ENCODE measurements at places on chromosomes 16 and 17.

DNA sequence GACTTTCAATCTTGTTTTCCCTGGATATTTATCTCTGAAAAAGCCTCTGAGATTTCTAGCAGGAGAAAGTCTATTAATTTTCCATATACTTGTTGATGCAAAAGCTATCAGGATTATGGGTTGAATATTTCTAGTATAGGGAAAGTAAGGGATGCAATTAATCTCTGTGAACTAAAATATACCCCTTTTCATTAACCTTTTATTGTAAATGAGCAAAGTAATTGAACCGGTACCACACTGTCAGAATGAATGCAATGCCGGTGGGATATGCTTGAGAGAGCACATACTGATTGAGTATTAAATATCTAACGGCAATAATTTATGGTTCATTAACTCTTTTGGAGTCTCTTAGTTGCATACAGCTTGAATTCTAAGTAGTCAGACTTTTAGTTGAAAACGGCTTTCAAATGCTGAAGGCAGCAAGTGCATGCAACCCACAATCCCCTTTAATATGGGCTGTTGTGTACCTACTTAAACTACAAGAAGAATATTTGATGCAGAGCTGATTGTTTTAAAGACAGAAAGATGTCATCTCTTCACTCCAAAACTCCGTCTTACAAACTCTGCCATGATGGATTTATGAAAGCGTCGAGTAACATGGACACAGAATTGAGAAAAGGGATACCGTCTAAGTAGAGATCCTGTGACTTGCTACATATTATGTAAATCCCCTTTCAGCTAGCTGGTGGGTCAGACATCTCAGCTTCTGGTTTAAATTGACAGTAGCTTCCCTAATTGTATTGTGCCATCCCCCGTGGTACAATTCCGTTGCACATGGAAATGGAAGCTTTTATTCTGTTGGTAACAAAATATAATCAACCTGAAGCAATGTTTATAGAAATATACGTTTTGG is 141.3 kb upstream of the CDH8 start:
- no peak for ATAC-seq

DNA sequence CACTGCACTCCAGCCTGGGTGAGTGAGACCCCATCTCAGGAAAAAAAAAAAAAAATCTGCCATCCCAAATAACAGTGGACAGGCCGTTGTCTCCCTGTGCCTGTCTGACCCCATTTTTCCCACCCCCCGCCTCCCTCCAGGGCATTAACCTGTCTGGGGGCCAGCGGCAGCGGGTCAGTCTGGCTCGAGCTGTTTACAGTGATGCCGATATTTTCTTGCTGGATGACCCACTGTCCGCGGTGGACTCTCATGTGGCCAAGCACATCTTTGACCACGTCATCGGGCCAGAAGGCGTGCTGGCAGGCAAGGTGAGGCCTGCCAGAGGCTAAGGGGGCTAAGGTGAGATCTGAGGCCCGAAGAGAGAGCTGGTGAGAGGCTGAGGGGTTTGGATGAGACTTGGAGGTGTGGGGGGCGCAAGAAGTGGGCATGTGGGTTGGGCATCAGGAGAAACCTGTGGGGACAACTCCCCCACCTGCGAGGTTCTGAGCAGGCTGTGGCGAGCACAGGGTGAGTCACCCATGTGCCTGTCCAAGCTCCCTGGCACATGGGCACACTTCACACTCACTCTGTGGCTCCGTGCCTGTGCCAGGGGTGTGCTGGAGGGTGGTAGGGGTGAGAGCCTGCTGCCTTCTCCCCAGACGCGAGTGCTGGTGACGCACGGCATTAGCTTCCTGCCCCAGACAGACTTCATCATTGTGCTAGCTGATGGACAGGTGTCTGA is 34.7 kb downstream of the ANKRD40 start:
- ATAC-seq, result peak; percentile 22

DNA sequence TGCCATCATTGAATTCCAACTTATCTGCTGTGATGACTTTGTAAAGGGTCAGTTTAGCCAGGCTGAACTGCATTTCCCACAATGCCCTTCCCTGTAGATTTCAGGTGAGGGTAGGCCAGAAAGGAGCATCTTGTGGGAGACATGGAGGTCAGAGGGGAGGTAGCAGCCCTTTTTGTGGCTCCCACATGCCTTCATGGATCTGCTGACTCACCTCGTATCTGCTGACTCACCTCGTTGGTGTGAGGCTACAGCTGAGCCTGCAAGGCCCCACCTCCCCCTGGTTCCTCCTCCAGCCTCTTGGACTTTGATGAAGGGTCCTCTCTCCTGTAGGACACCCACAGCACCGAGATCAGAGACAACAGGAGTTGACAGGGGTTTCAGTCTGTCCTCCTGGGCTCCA is 102.5 kb downstream of the SALL1 start:
- no peak for ATAC-seq

GRCh38 chr17:75806822-75807500 is 22.4 kb downstream of the UNK start:
- no peak for ATAC-seq

GRCh38 chr17:77225265-77225664 is 84.5 kb downstream of the SEC14L1 start:
- ATAC-seq, result no peak

DNA sequence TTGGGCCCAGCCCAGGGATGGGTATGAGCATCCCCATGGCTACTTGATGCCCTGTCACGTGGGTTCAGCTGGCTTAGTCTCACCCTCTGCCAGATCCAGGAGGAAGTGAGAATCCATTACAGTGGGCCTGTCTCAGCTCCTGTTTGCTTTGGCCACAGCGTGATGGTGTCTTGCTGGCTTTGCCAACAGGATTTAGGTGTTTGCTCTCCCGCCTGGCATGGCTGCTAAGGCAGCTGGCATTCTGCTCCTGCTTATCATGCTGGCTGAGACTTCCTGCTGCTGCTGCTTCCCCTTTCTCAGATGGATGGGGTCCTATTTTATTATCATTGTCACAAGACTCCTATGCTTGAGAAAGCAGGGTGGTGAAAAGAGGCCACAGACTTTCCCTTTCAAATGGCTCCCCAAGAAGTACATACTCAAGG is 28.3 kb upstream of the HOXB13 start:
- no peak for ATAC-seq

GRCh38 chr17:19747829-19748806 is at the start of gene ALDH3A1:
TSS of gene ALDH3A1 (minus strand) at chr17:19748298. CDS start at chr17:19745129, 3,169 bp downstream.
- ATAC-seq, result no peak

DNA sequence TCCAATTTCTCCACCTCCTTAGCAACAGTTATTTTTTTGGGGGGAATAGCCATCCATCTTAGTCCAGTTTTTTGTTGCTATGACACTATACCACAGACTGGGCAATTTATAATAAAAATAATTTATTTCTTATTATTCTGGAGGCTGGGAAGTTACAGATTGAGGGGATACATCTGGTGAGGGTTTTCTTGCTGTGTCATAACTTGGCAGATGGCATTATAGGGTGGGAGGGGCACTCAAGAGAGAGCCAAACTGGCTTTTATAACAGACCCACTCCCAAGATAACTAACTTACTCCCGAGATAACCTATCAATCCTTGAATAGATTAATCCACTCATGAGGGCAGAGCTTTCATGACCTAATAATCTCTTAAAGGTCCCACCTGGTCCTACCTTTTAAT is 84.2 kb downstream of the ABCA8 start:
- no peak for ATAC-seq

DNA sequence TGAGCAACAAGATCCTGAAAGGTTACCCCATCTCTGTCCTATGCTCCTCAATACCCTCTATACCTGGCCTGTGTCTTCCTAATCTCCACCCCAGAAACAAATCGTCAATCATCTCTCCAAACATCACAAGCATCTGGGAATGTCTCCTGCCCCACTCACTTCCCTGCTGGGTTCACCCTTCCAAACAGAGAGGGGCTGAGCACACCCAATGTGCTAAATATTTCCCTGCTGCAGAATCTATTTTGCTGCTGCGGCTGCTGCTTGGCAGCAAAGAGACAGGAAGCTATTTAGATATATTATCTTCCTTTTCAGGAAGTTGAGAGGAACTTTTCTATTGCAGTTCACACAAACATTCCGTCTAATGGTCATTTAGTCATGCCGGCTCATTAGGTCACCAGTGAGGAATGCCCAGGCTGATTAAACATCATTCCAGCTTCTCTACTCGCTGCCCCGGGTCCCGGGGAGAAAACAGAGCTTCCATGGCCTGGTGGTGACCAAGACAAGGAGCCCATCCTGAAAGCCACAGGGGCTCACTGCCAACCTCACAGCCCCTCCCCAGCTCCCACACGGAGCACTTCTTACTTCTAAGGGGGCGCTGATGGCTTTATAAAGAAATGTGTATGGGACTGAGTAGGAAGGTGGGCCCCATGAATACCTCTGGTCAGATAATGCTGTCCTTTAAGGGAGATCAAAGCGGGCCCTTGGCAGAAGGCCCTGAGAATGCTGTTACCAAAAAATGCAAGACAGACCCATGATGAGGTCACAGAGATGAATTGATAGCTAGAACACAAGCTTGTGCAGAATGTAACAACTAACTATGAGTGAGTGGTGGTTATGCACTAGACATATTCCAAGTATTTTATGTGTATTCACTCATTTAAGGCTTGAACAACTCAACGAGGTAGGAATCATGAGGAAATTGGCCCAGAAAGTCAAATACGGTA is 218.3 kb downstream of the SOX9 start:
- peak; percentile 89 for ATAC-seq

- ATAC-seq, result no peak
These were observed 10.7 kb downstream of the CACNG1 start for GRCh38 chr17:67055041-67055443.

DNA sequence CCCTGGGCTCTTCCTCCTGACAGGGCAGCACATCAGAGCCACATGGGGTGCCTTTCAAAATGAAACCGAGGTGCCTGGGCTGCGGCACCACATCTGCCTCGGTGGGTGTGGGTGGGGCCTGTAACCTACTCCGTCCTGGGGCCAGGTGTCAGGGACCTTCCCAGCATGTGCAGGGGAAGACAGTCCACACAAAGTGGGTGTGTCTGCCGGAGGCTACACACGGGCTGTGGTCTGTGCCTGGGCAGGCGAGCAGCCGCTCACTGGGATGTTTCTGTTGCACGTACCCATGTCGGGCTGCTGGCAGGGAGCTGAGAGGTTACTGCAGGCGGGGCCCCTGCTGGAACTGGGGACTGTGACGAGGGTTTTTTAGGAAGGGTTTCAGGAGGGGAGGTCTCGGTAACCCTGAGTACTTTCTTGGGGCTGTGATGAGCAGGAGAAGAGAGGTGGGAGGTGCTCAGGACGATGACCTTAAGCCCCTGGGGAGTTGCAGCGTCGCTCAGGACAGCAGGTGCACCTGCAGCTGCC is 351.2 kb downstream of the SEC14L1 start:
- ATAC-seq, result no peak

DNA sequence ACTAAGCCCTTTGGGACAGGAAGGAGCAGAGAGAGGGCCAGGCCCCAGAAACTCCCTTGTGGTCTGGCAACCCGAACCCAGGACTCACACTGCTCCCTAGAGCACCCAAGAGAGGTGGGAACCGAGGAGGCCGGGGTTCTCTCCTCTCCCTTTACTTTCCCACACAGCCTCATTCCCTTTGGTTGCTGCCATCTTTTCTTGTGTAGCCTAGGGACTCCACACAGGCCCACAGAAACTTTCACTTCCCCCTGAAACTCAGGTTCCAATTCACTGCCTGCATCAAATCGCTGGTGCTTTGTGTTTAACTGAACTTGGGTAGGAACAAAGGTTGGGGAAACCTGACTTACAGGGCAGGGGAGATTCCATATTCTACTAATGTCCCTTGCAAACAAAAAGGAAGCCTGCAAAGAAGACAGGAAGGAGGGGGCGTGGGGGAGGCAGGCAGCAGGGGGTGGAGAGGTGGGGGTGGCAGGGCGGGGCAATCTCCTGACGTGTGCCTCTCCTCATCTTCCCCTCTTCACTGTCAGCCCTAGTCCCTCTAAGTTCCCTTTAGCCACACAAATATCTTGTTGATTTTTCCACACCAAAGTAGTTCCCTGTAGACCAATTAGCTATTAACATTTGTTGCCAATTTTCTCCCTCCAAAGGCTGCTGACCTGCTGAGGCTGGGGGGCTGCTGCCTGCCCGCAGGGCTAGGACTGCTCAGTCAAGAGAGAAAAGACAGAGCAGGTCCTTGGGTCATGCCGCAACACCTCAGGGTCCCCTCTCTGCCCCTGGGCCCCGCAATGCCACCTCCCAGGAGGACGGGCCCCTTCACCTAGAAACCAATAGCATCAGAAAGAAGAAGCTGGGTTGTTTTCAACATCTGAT is 8.0 kb downstream of the ST3GAL2 start:
- ATAC-seq, result no peak

GRCh38 chr17:78406396-78406795 is 27.9 kb downstream of the PGS1 start:
- ATAC-seq, result no peak

DNA sequence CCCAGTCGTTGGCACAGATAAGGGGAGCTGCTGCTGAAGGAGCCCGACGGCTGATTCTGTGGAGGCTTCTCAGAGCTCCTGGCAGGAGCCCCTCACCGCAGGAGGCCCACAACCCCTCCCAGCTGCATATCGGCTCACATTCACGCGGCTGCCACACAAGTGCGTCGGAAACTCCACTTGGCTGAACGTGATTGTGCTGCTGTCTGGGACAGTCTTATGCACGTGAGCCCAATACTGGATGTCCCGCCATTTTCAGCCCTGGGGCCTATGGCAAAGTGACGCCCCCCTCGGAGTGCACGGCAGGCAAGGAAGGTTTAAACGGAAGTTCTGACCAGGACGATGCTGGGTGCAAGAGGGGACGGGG is 8.7 kb upstream of the PITPNA start:
- no peak for ATAC-seq

GRCh38 chr16:90053902-90054500 is 23.1 kb downstream of the PRDM7 start:
- ATAC-seq, result no peak

DNA sequence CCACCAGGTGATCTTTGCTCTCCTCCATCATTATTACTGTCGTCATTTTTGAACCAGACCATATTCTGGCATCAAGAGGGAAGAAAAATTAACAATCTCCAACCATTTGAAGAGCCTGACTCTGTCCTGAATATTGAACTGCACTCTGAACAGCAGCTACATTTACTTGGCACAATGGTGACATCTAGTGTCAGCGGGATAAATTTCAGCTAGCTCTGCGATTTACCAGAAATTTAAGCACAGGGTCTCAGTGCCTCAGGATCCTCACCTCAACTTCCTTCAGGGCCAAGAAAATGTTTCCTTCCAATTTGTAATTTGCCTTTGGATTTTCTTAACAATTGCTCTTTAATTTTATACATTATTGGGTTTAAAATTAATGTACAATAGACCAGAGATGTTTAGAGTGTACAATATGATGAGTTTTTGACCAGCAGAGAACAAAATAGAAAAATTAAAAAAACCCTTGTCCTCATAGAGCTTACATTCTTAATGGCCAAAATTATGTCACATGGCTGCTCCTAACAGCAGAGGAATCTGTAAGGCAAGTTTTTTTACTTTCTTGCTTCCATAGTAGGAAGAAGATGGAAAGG is 10.7 kb upstream of the ZNF19 start:
- peak; percentile 88 for ATAC-seq

All from SK-N-SH treated with all-trans-retinoic acid at 6 μM for 48 hours (cell line).